Dermis blood vessel endothelial cell (primary cell): ENCODE measurements at places on chromosomes 1 and 21. TPM values are rescaled to one million over a fixed set of nuclear protein-coding genes. Genes with fewer than 3 reads are reported as not detected.

The FALEC gene
- total RNA-seq: not detected in 2 replicates

The TDRD5 gene
- total RNA-seq: not detected in 2 replicates

The CYP4X1 gene
- 2.3 and 6.3 TPM in 2 replicates for total RNA-seq

GRCh38 chr1:170521818-170522217 is 10.1 kb upstream of the GORAB start:
- no peak for DNase-seq

GRCh38 chr1:110875216-110875731 is 2.3 kb downstream of the CD53 start:
- peak; percentile 4 for DNase-seq

DNA sequence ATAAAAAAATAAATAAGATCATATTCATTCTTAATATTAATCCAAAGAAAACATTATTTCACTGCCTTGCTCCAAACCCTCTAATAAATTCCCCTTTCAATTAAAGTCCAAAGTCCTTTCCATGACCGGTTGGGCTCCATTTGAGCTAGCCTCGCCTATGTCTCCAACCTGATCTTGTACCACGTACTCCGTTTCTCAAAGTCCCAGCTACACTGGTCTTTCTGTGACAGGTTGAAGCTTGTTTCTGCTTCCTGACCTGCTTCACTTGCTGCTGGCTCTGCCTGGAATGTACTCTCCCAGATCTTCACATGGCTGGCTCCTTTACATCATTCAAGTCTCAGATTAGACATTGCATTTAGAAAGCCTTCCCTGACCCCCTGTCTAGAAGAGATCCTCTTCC is 16.4 kb downstream of the RPL5 start:
- no peak for DNase-seq

- DNase-seq: peak; percentile 91
These were observed 1770.9 kb downstream of the BRINP3 start for GRCh38 chr1:188706742-188707141.

GRCh38 chr1:30745834-30746208 is 11.8 kb downstream of the LAPTM5 start:
- no peak for DNase-seq

GRCh38 chr1:12177156-12177998 is 10.6 kb downstream of the TNFRSF1B start:
- peak; percentile 44 for DNase-seq

GRCh38 chr1:26096471-26096870 is 15.2 kb upstream of the PDIK1L start:
- DNase-seq: no peak

DNA sequence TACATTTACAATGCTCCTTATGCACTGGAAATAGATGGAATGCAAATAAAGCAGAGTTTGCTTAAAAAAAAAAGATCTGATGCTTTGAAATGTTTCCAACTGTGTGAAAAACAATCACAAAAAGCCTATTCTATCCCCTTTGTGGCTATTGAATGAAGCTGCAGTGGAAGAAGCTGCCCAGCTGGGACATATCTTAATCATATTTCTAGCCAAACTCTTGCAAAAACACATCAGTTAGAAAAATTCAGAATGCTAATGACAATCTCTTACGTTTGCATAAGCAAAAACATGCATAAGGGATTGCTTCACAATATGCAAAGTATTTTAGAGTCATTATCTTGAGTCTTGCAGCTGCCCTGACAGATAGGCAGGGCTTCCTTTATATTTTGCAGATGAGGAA is 526.4 kb upstream of the USP24 start:
- DNase-seq: no peak

GRCh38 chr1:181023265-181024057 is 791 bp upstream of the STX6 start:
- DNase-seq: no peak

GRCh38 chr1:52479076-52479475 is 73.8 kb downstream of the TUT4 start:
- DNase-seq: no peak

DNA sequence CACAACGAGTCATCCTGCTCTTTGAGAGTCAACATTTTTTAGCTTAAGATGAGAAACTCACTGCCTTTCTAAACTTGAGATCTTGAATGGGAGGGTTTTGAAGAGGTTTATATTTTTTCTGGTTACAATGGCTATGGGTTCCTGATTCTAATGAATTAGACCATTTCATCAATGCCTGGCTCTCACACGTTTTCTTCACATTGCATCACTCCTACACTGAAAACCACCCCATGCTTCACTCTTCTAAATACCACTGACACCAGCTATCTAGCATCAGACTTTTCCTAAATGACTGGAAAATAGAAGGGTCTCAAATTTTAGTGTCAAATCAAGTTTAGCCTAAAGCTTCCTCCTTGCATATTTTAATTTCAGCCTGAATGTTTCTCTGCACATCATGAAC is 606.1 kb upstream of the USP24 start:
- no peak for DNase-seq

GRCh38 chr21:32141318-32141633 is 137.6 kb downstream of the MIS18A start:
- DNase-seq: no peak
